Cardiac septum (tissue), 1 donor: ENCODE measurements at places on chromosomes 3 and 15. TPM values are rescaled to one million over a fixed set of nuclear protein-coding genes. Genes with fewer than 3 reads are reported as not detected.

The RTP4 gene
- total RNA-seq: 0.94 TPM

The GP9 gene
- total RNA-seq: 0.27 TPM

The PRSS50 gene
- total RNA-seq: 0.78 TPM

The OR5K2 gene
- total RNA-seq: not detected
